ENCODE measurements at places on chromosomes 13 and 19.

GRCh38 chr13:41587490-41587889, 130.1 kb downstream of the RGCC start:
- peak; percentile 20 for DNase-seq

DNA sequence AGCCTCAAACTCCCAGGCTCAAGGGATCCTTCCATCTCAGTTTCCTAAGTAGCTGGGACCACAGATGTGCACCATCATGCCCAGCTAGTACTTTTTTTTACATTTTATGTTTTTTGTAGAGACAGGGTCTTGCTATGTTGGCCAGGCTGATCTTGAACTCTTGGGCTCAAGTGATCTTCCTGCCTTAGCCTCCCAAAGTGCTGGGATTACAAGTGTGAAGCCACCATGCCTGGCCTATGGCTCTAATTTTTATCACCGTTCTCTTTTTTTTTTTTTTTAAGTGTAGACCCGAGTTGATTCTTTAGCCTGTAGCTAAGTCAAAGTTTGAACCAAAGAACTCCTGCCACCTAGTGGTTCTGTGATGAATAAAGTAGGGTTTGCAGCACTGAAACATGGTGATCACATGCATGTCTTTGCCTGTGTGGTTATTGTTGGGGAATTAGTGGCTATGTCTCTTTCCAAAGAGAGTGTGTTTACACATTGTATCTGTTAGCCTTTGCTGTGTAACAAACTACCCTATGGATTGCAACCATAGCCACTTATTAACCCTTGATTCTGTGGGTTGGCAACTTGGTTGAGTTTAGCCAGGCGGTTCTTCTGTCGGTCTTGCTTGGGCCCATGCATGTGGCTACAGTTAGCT, 11.6 kb downstream of the NFILZ start:
- DNase-seq, result peak; percentile 32

GRCh38 chr13:98910501-98910951, 67.3 kb downstream of the DOCK9 start:
- no peak for DNase-seq

GRCh38 chr19:58042495-58043340, 8.9 kb downstream of the ZSCAN1 start:
- DNase-seq, result no peak

GRCh38 chr13:97359181-97360057, 74.5 kb upstream of the RAP2A start:
- DNase-seq, result peak; percentile 74

DNA sequence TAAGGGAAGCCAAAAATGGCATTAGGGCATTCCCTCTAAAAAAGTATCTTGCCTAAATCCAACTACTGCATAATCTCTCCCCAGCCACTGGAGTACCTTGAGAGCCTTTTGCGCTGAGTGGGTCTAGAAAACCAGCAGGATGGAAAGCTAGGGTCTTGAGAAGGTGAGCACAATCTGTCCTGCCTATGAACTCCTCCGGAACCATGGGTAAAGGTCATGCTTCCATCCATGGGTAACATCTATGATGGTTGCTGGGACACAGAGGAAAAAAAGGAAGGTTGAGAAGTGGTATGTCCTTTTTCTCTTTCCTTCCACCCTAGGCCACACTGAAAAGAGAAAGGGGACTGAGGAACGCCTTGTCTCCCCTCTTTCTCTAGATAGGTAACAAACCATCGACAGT, 52.4 kb downstream of the ZNF676 start:
- DNase-seq, result no peak

DNA sequence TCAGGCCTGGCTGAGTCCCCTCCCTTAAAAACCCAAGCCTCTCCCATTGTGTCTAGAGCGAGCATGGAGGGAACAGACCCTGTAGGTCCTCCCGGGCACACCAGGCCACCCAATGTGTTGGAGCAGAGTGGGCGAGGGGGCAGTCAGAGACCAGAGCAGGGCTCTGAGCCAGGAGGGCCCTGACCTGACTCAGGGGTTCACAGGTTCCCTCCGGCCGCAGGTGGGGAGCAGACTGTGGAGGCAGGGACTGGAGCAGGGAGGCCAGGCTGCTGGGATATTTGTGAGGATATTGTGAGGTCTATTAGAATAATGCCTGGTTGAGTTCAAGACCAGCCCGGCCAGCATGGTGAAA, 1.6 kb upstream of the TYROBP start:
- no peak for DNase-seq

- DNase-seq, result no peak
Measured at GRCh38 chr19:30791088-30791487, 418.9 kb downstream of the ZNF536 start.

- DNase-seq, result no peak
Measured at GRCh38 chr13:72754111-72754510, 26.4 kb downstream of the BORA start.

DNA sequence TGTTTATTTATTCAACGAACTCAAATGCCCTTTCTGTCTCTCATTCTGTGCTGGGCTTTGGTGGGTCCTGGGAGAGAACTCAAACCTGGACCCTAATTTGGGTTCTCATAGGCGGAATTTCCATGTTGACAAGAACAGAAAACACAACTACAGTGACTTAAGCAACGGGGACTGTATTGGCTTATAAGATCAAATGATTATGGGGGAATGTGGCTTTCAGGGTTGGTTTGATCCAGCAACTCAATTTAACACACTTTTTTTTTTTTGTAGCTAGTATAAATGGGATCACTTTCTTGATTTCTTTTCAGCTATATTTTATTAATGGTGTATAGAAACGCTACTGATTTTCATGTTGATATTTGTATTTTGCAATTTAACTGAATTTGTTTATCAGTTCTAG, 9.9 kb downstream of the FCHO1 start:
- DNase-seq, result no peak

DNA sequence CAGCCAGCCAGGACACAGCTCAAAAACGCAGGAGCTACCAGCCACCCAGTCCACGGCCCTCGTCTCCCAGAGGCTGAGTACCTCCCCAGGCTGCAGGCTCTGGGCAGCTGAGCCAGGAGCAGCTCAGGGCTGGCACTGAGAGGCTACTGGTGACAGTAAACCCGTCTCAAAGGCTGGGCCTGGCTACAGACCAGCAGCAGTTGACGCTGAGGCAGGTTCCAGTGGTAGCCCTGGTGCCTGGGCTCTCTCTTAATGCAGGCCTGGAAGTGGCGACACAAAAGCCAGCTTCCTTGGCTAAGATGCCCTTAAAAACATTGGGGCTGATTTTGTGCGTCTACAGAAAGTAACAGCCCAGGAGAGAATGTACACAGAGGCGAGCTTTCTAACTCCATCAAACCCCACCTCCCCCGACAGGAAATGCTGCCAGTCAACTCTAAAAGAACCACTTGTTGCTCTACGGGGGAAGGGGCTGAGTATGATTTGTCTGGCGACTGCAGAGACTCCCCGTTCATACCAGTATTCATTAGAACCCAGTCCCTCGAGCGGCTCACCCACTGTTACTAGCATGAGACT, 126.3 kb downstream of the STK24 start:
- DNase-seq, result no peak

GRCh38 chr19:46892252-46893179, 31.7 kb downstream of the ARHGAP35 start:
- DNase-seq, result no peak

GRCh38 chr13:26253787-26254582, at the start of gene CDK8:
Gene CDK8, plus strand, starts transcription at chr13:26254129. Its CDS starts 513 bp downstream, at chr13:26254642.
- DNase-seq, result peak; percentile 91

DNA sequence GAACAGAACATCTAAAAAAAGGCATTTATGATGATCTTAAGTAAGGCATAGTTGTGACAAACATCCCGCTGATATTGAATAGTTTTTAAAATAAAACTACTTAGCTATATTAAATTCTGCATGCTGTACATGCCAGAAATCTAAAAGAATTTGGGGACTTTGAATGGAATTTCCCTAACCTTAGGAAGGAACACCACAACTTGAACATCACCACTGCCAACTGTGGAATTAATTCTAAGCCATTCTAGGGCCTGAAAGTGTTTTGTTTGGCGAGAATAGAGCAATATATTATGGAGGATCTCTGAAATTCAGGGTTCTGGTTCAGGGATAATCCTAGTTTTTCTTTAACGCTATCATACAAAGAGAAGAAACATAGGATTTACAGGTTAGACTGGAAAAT, 17.8 kb upstream of the LATS2 start:
- no peak for DNase-seq

DNA sequence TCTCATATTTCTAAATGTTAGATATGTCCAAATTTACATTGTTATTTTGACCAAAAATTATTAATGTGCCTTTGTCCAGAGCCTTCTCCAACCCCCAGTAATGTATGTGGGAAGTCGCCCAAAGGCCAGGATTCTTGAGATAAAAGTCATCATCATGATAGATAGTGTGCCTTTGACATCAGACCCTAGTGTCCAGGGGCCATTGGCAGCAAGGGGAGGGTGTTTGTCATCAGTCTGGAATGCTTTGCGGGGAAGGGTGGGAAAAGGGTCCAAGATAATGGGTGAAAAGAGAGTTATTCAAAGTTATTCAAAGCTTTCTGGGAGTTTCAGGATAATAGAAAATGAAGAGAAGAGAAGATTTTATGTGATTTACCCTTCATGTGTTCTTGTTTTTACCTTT, 909.5 kb upstream of the GPC6 start:
- DNase-seq, result no peak

DNA sequence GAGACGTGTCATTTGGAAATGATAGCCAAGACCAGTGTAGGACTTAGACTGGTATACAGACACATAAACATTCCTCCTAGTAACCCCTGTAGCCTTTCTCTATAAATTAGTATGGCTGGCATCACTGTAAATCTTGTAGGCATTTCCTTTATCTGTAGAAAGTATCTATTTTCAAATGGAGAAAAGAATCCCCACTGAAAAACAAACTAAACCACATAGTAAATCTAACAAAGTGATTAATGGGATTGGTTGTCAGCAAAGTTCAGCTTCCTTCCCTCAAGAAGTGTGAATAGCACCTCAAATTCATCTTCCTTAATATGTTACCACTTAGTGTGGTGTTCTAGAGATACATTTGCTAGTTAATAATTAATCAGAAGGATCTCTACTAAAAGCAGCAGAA, 119.4 kb upstream of the NBEA start:
- no peak for DNase-seq

DNA sequence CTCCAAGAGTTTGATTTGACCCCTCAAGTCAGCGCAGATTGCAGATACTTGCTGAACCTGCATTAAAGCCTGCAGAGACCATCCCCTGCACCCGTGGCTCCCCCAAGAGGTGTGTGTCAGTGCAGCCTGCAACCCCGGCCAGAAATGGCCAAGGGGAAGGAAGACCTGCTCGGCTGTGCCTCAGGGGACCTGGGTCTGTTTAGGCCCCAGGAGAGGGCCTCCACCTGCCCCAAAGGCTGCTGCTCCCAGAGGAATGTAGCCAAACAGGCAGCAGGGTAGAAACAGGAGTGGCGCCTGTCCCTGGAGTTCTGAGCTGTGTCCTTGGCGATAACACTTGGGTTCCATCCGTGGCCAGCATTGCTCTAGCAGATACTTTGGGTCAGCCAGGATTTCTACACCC, 8.0 kb downstream of the POP4 start:
- no peak for DNase-seq

DNA sequence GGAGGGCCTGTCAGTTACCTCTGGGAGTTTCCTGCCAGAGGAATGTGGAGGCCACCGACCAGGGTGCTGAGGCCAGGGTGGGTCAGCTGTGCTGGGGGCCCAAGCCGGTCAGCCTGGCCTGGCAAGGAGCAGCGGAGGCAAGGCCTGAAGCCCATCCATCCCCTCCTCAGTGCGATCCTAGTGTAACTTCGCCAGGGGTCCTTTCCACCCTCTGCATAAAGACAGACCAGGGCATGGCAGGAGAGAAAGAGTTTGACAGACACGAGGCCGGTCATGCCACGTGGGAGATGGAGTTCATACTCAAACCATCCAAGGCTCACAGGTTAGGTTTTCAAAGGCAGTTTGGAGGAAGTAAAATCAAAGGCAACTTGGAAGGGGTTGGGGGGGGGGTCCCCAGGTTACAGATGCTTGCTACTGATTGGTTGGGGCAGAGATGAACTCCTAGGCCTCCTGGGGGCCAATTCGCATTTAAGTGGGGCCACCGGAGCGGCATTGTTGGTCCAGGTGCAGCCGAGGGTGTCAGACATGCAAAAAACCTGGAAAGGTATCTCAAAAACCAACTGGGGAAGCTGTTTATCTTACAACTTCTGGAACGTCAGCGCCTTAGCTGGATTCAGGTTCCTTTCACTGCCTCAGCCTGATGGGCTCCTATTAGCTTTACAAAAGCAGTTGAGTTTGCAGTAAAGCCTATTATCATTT, 36.8 kb upstream of the DPRX start:
- no peak for DNase-seq

- DNase-seq, result no peak
Measured at GRCh38 chr13:46355901-46356590, 31.0 kb downstream of the RUBCNL start.

DNA sequence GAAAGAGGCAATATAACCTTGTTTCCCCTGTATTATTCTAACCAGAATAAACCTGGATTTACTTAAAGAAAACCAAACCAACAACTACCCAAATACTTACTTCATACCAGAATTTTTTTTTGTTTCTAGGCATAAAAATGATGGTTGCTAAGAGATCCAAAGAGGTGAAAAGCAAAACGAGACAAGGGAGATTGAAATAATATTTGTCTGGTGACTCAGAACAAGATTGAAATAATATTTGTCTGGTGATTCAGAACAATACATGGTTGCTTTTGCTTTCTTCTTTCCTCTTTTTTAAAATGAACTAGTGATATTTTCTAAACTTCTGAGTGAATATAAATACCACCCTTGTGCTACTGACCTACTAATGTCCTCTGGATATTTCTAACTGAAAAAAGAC, 592.9 kb downstream of the KCTD12 start:
- DNase-seq, result no peak

DNA sequence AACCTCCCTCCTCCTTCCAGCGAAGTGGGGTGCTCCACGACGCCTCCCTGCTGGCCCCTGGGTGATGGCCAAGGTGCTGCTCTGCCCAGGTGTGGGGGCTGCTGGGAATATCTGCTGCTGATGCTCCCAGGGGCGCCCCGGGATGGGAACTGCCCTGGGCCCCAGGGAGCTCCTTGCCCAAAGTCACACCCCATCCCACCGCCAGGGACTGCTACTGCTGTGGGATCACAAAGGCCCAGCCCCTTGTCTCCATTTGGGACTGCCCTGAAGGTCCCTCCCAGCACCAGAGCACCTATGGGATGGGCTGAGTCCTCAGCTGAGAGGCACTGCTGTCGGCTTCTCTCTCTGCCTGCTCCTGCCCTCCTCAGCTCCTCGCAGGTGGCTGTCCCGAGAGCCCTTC, 19.0 kb downstream of the CHST8 start:
- no peak for DNase-seq

DNA sequence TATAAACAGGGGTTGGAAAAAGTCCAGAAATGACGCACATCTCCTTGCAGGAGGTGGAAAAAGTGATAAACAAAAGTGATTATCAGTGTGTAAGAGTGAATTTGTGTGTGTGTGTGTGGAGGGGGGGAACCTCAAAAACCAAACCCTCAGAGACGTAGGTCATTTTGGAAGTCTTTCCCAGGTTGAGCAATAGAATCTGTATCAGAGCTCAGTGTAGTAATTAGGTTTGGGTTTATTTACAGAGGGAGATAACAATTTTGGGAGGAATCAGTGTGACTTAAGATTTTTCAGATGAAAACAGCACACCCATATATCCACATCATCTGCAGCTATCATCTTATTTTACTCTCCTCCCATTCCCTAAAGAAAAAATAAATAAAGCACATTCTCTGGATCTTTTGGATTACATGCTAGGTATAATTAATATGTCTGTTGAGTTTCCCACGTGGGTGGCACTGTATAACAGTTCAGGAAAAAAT, 406.4 kb downstream of the FGF9 start:
- no peak for DNase-seq

- peak; percentile 7 for DNase-seq
Measured at GRCh38 chr19:35354898-35355297, 3.4 kb upstream of the FFAR3 start.

- no peak for DNase-seq
Measured at GRCh38 chr13:24148414-24149235, 11.9 kb upstream of the SPATA13 start.

GRCh38 chr13:98020271-98020670, 66.8 kb downstream of the IPO5 start:
- DNase-seq, result no peak
